ENCODE measurements at places on chromosomes 16 and 17.

DNA sequence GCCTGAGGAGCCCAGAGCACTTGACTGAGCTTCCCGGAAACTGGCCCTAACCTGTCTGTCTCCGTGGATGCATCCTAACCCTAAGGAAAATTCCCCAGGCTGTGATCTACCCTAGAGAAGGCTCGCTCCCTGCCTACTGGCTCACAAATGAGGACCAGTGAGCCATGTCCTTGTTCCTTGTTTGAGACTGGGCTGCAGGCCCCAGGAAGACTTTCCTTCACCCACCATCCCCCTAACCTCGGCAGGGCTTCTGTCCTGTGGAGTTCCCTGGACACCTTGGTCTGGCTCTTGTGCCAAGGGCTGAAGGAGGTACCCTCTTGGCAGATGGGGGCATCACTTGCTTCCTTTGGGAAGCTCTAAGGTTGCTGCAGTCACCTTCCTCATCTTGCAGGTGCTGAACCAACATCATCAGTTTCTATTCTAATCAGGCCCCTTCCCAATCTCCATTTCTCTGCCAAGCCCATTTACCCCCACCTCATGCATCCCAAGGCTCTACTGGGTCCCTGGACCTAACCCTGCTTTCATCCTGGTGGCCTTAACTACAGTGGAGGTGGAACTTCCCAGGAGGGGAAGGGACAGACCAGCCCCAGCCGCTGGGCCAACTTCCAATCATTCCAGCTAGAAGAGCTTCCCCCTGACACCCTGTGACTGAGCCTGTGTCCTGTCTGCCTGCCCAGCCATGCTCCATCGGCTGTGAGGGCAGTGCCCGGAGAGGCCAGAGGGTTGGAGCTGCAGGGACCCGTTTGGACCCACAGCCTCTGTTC lies 12.4 kb downstream of the RNF40 start:
- DNase-seq = no peak

- DNase-seq = no peak
Observed at GRCh38 chr16:31373235-31373634, 18.3 kb downstream of the ITGAX start.

- no peak for DNase-seq
Observed at GRCh38 chr17:51056813-51057510, 63.7 kb downstream of the SPAG9 start.

DNA sequence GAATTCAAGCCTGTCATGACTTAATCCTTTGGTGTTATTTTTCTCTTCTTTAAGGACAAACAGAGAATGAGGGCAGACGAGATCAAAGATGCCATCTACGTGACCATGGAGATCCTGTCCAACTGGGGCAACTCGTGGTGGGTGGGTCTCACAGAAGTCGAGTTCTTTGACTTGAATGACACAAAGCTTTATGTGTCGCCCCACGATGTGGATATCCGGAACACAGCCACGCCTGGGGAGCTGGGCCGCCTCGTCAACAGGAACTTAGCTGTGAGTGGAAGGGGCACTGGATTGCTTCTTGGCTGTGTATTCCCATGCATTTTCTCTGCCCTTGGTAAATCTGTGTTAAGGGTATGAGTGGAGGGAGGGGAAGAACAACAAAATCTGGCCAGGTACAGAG lies 158.7 kb downstream of the KATNIP start:
- DNase-seq = no peak

GRCh38 chr17:71434716-71435115 lies 686.1 kb upstream of the SOX9 start:
- DNase-seq = no peak

DNA sequence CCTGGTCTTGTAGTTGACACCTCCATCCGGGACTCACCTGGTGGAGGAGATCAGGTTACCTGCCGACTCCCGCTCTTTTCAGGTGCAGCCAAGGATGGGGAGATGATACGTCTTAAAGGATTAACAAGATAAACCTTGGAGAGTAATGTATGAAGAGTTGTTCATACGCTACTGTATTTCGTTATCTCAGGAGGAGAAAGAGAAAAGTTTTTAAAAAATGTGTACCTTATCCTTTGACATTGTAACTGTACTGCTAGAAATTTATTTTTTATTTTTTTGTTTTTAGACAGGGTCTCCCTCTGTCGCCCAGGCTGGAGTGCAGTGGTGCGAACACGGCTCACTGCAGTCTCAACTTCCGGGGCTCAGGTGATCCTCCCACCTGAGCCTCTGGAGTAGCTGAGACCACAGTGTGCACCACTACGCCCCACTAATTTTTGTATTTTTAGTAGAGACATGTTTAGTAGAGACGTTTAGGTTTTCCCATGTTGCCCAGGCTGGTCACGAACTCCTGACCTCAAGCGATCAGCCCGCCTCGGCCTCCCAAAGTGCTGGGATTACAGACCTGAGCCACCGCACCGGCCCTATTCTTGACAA lies 764 bp upstream of the SMURF2 start:
- DNase-seq = no peak

- no peak for DNase-seq
Observed at GRCh38 chr16:22386976-22387375, 12.6 kb upstream of the CDR2 start.

- DNase-seq = no peak
Observed at GRCh38 chr17:7705269-7706255, 560 bp downstream of the EFNB3 start.

- DNase-seq = no peak
Observed at GRCh38 chr17:62765351-62765750, 42.8 kb downstream of the MARCHF10 start.

- no peak for DNase-seq
Observed at GRCh38 chr16:11593581-11593980, 6.9 kb upstream of the LITAF start.

- DNase-seq = no peak
Observed at GRCh38 chr17:8013731-8014557, 11.5 kb downstream of the GUCY2D start.

DNA sequence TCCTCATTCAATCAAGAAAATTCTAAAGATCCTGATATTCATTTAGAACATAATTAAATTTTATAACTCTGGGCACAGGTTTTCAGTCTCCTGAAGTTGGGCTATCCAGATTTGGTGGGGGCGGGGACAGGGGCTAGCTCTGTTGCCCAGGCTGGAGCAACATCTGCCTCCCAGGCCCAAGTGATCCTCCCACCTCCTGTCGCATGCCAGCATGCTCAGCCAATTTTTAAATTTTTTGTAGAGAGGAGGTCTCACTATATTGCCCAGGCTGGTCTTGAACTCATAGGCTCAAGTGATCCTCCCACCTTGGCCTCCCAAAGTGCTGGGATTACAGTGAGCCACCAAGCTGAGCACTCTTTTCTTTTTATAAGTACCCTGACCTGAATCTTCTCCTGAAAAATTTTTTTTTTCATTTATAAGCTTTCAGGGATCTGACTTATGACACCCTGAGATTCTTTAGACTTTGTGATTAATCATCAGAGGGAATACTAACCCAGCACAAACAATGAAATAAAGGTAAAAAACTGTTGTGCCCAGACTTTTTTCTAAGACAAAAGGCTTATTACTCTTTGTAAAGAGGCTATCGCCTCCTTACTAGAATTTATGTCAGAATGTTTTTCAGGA lies 62.6 kb downstream of the TUBD1 start:
- DNase-seq = no peak

DNA sequence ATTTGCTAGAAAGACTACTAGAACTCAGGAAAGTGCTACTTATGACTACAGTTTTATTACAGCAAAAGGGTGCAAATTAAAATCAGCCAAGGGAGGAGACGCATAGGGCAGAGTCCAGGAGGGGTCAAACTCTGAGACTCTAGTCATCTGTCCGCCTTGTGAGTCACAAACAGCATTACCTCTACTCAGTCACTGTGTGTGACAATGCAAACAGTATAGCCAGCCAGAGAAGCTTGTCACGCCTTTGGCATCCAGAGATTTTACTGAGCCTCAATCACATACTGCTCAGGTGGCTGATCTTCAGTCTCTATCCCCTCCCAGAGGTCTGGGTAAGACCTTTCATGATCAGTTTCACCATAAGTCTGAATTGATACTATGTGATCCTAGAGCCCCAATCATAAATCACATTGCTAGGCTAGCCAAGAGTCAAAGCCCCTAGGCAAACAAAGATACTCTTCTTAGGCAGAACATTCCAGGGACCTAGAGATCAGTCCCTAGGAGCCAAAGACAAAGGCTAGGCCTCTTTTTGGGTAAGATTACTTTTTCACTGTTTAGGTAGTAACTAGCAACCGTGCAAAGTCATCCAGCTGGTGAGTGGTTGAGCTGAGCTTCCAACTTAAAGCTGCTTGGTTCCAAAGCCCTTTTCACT lies 48.8 kb upstream of the CLEC19A start:
- no peak for DNase-seq

GRCh38 chr16:50704245-50704644 lies 10.8 kb downstream of the NOD2 start:
- DNase-seq = no peak

DNA sequence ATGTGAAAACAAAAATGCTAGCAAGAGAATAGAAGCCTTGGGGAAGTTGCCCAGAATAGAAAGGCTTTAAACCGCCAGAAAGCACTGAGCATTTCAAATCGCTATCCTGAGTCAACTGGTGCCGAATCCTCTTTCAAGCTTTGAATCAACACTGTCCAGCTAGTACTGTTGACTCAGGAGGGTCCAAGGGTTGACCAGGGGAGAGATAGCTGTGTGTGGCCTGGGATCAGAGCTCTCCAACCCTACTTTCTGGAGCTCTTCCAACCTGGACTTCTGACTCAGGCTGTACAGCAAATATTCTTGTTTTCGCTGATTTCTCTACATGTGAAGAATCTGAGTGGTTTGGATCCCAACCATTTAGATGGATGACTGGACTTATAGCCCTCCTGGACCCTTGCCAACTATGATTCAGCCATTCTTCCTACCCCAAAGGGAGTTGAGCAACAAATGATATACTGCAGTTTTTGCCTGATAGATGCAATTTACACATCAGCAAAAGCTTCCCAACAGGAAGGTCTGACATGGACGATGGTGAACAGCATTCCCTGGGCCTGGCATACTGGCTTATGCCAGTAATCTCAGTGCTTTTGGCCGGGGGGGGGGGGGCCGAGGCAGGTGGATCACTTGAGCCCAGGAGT lies 154.0 kb upstream of the SDK2 start:
- DNase-seq = no peak

DNA sequence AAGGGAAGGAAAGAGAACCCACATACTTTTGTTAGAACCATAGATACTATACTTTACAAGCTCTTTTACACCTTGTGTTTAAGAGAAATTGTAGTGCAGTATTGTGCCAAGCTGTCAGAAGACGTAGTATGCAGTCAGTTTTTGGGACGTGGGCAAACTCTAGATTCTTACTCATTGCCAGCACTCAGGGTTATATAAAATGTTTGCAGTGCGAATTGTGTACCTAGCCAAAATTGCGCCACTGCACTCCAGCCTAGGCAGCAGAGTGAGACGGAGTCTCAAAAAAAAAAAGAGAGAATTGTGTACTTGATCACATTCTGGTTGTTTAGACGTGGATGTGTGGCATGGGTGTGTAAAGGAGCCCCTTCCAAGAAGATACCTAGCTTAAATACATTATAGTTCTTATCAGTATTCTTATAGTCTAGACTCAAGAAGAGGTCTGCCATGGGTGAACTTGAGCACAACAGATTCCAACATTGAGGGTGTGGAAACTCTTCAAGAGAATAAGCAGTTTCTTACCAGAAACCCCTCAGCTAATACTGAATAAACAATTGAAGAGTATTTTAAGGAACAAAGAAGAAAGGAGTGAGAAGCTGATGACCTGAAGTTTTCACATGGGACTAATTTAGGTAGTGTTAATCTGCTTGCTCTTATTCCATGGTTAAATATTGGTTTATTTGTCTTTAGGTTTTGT lies 27.4 kb upstream of the MRC2 start:
- DNase-seq = no peak

GRCh38 chr17:50349243-50349600 lies 3.3 kb downstream of the XYLT2 start:
- no peak for DNase-seq

DNA sequence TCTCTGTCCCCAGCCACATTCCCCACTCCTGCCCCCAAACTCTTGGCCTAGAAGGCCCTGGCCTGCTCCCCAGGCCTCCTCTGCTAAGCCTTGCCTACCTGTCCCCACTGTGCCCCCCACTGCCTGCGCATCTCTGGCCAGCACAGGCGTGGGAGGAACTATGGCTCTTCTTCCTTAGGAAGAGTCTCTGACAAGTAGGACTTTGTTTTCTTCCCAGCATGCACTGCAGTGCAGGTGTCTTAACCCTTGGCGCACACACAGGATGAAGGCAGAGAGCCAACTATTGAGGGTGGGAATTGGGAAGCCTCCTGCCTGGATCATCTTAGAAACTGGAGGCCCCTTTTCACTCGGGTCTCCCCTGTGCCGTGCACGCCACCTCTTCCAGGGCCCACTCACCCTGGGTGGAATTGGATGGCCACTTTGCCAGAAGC lies 3.6 kb downstream of the AMDHD2 start:
- DNase-seq = no peak

GRCh38 chr16:68236137-68236825 lies 354 bp upstream of the ESRP2 start:
- no peak for DNase-seq

DNA sequence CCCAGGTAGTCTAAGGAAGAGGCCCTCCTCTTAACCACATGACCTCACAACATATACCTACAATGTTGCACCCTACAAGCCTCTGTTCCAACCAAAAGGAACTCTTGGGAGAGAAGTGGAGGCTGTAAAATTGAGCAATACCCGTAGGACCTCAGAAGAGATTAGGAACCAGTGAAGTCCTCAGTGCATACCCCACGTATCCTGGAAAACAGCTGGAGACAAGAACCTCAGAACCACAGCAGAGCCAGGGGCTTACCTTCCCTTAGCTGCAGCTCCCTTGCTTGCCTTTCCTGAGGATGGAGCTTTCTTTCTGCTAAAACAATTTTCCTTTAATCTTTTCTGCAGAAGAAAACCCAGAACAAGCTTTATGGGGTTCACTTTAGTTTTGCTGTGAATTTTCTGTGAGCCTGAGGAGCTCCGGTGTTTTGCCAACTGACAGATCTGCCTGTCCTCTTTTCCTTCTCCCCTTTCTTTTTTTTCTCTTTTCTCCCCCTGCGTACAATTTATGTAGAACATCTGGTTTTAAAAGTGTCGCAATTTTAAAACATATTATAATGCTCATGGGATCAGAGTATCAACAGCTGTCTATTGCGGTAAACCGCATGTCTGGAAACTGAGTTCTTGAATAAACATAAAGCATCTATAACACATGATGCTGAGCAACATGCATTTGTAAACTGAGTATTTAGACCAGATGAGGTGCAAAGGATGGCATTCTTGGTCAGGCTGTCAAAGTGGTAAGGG lies 226.4 kb upstream of the MAF start:
- DNase-seq = no peak

DNA sequence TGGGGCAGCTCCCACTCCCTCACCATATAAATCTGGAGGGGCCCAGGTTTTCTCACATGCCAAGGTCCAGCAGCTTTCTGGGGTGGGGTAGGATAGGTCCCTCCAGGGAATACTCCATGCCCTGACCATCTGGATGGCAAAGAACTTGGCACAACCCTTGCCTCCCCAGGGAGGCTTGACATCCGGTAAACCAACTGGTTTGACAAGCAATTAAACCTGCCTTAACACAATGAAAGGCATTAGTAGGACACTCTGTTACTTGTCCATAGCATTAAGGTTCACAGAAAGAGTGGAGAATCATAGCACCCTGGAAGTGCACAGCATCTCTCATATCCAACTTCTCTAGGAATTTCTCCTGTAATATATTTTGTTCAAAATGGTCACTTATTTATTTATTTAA lies 63.9 kb upstream of the MAF start:
- no peak for DNase-seq

All from stimulated activated CD8-positive, alpha-beta memory T cell treated with anti-CD3 and anti-CD28 coated beads, Interleukin-7, amount 100 ng/mL, for 24 hours (primary cell).